ENCODE measurements at places on chromosomes 3 and 15.
A peak's percentile ranks its signal among the peaks of the same experiment; 100 is the strongest.

DNA sequence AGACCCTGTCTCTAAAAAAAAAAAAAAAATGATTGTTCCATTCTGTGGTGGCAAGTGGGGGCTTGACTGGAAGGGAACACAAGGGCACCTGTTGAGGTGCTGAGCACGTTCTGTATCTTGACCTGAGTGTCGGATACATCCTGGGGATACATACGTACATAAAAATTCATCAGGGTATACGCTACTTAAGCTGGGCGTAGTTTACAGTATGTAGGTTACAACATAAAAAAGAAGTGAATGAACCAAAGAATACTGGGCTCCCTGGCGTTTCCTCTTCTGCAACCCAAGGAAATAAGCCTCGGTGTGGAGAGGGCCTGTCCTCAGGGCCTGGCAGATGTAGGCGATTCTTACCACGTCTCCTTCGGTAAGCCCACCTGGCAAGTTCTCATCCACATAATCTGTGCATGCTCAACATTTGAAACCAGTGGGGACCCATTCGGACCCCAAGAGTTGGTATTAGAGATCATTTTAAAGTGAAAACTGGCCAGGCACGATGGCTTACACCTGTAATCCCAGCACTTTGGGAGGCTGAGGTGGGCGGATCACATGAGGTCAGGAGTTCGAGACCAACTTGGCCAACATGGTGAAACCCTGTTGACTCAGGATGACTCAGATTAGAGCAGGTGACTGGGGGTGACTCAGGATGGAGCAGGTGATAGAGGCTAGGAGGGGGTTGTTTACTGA is 5.1 kb upstream of the MUC20 start:
- DNase-seq = peak; percentile 50

DNA sequence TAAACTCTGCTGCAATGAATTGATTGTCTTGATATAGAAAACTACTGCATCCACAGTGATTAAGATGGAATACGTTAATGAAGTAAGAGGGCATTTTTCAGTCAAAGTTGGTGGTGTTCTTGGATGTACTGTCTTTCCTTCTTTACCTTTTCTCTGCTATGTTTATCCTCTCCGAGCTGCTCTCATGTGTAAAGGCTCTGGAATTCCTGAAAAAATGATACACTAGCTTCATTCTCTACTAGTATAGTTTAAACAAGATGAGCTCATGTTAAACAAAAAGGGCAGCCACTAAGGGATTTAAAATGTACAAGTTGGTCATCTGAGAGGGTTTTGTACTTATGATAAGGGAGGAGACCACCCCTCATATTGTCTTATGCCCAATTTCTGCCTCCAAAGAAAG is 504.6 kb upstream of the NECTIN3 start:
- no peak for DNase-seq

- no peak for DNase-seq
Observed at GRCh38 chr3:39671600-39671999, 137.8 kb upstream of the MYRIP start.

GRCh38 chr3:172511783-172512762 is 11.2 kb downstream of the TNFSF10 start:
- peak; percentile 83 for DNase-seq

- DNase-seq = peak; percentile 87
Observed at GRCh38 chr3:51686512-51687215, 15.6 kb downstream of the TEX264 start.

Measured in activated CD4-positive, alpha-beta T cell treated with anti-CD3 and anti-CD28 coated beads, Interleukin-2, amount 50 U/mL, for 48 hours (primary cell).